Astrocyte (in vitro differentiated cells and primary cell): ENCODE measurements at places on chromosomes 5 and 9. TPM values are rescaled to one million over a fixed set of nuclear protein-coding genes. Genes with fewer than 3 reads are reported as not detected.

The SLC6A7 gene
- total RNA-seq = not detected in 2 replicates

DNA sequence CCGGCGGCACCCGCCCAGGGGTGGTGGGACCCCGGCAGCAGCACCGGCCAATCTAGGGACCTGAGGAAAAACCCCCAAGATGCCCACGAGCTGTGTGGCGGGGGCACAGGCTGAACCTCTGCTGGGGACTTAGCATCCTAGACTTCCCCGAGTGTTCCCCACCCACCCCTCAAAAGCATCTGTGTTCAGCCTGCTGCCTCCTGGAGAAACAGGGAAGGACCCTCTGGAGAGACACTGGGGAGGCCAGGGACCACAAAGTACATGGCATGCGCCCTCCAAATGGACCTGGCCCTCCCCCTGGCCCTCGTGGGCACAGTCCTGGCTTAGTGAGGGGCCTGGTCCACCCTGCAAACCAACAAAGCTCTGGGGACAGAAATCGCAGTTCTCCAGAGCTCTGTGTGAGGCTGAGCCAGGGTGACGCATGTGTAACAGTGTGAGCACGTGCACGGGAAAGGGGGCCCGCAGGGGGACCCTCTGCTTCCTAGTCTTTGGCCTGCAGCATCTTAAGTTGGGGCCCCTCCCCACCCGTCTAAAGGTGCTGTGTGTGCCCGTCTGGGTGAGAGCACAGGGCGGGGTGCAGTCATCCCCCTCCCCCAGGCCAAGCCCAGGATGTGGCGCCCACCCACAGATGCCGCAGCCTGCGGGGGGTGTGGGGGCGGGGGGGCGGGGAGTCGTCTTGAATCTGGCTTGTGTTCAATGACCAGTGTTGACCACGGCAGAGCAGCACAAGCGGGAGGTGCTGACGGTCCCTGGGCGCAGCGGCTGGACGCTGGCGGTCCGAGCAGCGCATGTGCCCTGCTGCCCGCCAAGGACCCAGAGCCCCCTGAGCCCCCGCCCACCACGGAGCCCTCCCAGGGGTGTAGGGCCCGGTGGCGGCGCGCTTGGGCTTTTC is 672 bp upstream of the KCNT1 start:
- DNase-seq = no peak

GRCh38 chr5:30392897-30393296 is 800.6 kb upstream of the CDH6 start:
- DNase-seq = no peak

The ABCA1 gene
- total RNA-seq = 109 and 125 TPM in 2 replicates

GRCh38 chr5:164742025-164742424 is 1236.6 kb downstream of the MAT2B start:
- no peak for DNase-seq

DNA sequence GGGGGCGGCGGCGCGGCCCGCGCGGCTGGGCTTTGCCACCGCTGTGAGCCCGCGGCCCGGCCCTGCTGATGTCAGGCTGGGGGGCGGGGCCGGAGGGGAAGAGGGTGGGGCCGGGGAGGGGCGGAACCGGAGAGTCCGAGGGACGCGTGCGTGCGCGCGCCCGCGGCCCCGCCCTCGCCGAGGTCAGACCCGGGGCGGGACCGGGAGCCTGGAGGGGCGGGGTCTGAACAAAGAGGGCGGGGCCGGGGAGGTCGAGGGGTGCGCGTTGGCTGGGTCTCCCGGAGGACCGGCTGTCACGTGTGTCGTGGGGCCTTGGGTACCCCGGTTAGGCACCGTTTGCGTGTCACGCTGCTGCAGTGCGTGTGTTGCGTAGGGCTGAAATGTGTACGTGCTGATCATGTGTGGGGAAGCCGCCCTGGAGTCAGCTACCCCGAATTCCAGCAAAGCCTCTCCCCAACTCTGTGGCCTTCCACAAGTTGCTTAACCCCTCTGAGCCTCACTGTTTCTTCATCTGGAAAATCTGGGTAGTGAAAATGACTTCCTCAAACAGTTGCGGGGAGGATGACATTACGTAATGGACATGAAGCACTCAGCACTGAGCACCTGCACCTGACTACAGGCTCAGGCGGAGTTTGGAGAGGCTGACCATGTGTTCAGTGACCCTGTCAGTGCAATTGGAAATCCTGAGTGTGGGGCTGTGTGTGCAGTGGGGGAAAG is at the start of gene RALGDS:
Gene RALGDS, minus strand, starts transcription at position 43 of the 717 bp plus-strand sequence. CDS start 86 bp downstream, outside the sequence.
- DNase-seq = peak; percentile 47

DNA sequence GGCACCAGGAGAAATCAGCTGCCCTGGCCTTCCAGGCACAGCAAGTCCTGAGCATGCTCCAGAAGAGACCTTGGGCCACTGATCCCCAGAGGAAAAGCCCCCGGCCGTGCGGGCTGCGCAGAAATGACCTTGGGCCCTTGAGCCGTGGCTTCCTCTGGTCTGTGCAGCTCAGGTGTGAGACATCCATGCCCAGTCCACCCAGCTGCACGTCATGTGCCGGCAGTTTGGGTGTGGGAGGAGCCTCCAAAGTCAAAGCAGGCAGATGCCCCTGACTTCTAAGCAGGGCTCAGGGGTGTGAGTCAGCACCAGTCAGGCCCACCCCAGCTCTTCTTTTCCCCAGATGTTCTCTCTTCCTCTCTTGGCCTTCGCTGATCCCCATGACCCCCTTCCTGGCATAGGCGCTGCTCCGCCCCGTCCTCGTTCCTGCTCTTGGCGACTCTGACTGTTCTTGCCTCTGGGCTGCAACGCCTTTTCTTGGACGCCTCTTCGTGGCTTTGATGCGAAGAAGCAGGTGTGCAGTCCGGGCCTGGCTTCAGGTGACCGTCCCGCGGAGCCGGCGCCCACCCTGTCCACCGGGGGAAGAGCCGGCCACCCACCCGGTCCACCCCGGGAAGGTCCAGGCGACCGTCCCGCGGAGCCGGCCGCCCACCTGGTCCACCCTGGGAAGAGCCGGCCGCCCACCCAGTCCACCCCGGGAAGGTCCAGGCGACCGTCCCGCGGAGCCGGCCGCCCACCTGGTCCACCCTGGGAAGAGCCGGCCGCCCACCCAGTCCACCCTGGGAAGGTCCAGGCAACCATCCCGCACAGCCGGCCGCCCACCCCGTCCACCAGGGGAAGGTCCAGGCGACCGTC is 5.9 kb upstream of the QSOX2 start:
- DNase-seq = no peak

DNA sequence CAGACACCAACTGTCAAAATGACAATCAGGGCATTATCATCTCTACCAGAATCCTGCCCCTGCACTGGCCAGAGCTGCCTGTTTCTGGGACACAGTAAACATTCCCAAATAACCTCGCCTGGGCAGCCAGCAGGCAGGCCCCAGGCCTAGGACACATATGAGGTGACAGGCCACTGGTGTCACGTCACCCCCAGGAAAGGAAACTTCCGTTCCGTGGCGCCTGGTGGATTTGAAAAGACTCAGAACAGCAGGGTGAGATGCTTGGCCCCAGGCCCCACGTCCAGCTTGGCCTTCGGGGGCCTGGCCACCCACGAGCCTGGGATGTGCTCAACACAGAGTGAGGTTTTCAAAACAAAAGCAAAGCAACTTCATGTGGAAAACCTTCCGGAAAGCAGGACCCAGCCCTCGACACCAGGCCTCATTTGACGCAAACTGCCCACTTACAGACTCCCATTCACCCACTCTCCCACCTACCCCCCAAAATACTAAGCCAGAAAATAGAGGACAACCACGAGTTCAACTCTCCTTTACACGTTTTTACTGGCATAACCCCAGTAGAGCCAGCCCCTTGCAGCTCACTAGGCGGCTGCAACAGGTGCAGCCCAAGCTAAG is 1.2 kb downstream of the SEMA4D start:
- no peak for DNase-seq

DNA sequence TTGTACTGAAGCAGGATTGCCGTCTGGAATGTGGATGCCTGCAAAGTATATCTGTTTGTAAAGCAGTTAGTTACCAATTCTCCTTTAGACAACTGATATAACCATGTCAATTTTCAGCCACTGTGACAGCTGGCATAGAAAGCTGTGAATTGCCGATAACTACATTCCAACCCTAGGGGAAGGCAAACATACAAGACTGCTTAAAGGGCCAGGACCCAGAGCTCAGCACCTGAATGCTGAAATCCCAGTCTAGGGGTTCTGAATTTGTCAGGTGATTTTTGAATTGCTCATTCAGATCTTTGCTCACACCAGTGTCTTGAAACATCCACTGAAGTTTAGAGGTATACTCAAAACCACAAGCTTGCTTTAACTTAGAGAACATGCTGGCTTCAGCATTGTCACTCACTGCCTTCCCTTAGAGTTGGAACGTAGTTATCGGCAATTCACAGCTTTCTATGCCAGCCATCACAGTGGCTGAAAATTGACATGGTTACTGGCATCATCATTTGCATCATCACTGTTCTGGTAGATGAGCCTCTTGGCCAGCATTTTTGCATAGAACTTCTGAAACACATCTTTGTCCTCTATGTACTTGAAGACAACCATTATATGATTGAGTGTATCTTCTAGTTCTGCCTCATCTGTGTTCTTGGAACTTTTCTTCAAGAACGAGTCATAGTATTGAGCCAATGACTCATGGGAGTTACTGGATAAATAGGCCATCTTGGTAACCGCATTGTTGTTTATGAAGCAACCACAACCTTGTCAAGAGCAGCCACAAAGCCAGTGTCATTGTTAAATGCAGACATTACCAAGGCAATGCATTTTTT is 82.1 kb downstream of the CCDC192 start:
- DNase-seq = peak; percentile 97

DNA sequence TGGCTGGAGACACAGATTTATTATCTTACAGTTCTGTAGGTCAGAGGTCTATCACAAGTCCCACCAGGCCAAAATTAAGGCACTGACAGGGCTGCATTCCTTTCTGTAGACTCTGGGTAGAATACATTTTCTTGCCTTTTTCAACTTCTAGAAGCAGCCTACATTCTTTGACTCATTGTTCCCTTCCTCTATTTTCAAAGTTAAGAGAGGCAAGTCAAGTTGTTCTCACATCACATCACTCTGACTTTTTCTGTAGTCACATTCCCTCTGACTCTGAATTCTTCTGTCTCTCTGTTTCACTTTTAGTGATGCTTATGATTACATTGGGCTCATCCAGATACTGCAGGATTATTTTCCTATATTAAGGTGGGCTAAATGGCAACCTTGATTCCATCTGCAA is 119.0 kb downstream of the MELK start:
- no peak for DNase-seq

GRCh38 chr9:129073404-129073803 is 7.5 kb upstream of the DOLPP1 start:
- no peak for DNase-seq

The STKLD1 gene
- 0.58 and 0.82 TPM in 2 replicates for total RNA-seq

The RAB3C gene
- total RNA-seq = 0.45 and 1.3 TPM in 2 replicates

The C8G gene
- total RNA-seq = 0.77 and 1.6 TPM in 2 replicates

The GPX3 gene
- 12.2 and 15.6 TPM in 2 replicates for total RNA-seq

- no peak for DNase-seq
Measured at GRCh38 chr9:134980516-134980915, 62.8 kb upstream of the FCN1 start.

DNA sequence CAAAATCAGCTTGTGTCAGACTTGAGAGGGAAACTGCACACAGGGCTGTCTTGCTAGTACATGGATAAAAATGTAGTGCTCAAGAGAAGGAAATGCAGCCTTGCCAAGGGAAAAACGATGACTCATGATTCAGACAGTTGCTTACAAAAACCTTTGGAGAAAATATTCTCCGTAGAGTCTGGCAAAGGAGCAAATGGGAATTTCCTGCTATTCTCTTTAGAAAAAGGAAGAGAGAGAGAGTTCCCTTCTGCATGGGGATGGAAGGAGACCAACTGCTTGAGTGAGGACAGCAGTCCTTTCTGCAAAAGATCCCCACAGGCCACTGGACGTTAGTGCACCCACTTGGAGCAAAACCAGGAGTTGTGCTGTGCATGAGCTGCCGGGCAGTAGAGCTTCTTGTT is 7.6 kb downstream of the IFNB1 start:
- DNase-seq = peak; percentile 97

- peak; percentile 46 for DNase-seq
Measured at GRCh38 chr5:79346420-79346824, 110.5 kb downstream of the JMY start.

The FBN2 gene
- 105 and 176 TPM in 2 replicates for total RNA-seq

The GDNF gene
- 20.5 and 21.5 TPM in 2 replicates for total RNA-seq

DNA sequence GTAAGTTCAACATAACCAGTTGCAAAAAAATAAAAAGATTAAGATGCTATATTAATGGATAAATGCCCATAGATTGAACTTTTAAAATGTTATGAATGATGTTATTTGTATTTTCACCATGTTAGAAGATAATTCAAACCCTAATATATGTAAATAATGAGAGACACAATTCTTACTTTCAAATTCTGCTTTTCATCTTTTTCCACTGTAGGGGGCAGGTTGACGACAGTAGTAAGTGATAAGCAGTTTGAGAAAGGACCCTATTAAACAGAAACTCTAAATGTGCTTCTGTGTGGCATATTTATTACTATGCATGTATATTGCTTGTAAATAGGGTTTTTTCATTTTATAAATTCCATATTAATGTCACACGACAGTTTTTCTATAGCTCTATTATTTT is 591.1 kb downstream of the SEMA5A start:
- no peak for DNase-seq

The ITGA2 gene
- total RNA-seq = 20.1 and 35.9 TPM in 2 replicates

DNA sequence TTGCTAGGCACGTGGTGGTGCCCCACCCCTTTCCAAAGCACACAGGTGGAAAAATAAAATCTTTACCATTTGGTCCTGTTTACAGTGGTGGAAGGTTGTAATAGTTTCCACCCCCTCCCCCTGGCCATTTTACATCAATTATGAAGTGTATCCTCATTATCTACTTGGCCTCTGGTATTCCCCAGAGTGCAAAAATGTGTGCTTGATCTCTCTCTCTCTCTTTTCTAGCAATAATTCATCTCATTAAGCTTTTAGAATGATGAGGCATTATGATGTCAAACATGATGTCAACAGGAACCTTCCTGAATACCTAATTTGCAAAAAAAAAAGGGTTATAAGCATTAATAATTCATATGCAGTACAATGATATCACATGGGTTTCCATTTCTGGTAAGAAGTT is 3.1 kb downstream of the PDE8B start:
- no peak for DNase-seq

DNA sequence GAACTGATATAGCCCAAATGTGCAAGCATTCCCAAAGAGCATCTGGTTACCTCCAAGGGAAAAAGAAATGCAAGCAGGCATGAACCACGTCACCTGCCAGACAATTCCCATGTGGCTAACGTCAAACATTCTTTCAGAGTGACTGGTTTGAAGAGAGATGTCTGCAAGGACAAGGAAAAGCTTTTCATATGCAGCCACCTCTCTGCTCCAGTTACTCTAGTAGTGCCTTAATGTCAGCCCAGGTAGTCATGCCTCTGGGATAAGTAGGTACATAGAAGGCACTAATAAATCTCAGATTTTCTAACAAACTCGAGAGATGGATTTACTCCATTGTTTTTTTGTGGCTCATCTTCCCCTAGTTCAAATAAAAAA is 96.8 kb upstream of the IFNK start:
- DNase-seq = peak; percentile 71

DNA sequence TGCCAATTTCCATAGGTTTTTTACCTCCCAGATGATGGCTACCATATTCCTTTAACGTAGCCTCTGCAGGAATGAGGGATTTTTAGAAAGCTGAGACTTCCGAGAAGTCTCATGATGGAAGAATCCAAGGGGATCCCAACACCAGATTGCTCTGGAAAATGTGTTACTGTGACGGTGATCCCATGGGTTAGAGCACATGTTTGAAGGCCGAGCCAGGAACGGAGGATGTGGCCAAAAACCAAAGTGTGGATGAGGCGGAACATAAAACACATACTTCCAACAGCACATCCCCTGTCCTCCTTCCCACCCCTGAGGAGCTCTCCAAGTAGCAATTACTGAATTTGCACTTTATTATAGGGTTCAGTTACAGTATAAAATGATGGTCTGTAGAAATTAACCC is 82.6 kb downstream of the GPR21 start:
- DNase-seq = no peak

The MCTP1 gene
- 40.6 and 45.9 TPM in 2 replicates for total RNA-seq

The PLPP7 gene
- total RNA-seq = 0.20 and 0.65 TPM in 2 replicates

- no peak for DNase-seq
Measured at GRCh38 chr5:134449167-134449566, 37.5 kb upstream of the CDKN2AIPNL start.
